HL-60 (cell line): ENCODE measurements at places on chromosomes 3 and 15.

GRCh38 chr3:194772241-194773000, 86.7 kb downstream of the FAM43A start:
- no peak for DNase-seq

- DNase-seq = no peak
Observed at GRCh38 chr15:70956201-70956995, 63.8 kb downstream of the LRRC49 start.

DNA sequence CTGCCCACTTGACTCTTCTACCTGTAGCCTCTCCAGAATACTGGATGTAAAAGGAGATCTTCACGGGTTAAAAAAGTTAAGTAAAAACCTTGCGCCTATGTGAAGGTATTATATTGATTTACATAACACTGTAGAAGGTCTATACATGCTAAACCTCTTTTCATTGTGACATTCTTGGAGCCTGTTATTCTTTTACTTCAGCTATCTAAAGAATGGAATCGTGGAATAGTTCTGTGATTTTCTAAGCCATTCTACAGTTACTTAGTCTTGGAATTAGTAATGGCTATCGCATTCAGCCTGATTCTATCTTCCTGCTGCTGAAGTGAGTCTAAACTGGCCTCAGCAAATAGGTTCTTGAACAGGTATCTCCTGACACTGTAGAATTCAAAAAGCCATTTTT, 430.0 kb upstream of the DPH6 start:
- DNase-seq = no peak

DNA sequence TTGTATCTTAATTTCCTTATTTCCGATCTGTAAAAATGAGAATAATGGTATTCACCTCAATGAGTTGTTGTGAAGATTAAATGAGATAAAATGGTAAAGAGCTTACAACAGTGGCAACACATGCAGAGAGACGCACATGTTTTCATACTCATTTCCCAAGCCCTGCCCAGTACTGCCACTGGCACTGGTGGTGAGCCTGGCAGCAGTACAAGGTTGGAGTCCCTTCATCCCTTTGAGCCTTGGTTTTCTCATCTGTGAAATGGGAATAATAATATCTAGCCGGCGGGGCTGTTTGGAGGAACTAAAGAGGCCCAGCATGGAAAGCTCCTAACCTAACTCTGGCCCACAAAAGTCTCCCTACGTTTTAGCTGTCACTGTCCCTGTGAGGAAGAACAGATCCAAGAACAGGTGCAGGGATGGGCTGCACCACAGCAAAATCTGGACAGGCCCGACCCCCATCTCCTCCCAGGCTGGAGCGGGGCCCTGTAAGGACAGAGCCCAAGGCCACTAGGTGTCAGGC, 866 bp upstream of the CD276 start:
- DNase-seq = no peak

GRCh38 chr3:46183330-46183729, 24.8 kb downstream of the CCR1 start:
- no peak for DNase-seq

GRCh38 chr3:196726788-196727675, 12.6 kb upstream of the PAK2 start:
- no peak for DNase-seq

- DNase-seq = no peak
Observed at GRCh38 chr3:38560284-38560683, 64.1 kb downstream of the EXOG start.

DNA sequence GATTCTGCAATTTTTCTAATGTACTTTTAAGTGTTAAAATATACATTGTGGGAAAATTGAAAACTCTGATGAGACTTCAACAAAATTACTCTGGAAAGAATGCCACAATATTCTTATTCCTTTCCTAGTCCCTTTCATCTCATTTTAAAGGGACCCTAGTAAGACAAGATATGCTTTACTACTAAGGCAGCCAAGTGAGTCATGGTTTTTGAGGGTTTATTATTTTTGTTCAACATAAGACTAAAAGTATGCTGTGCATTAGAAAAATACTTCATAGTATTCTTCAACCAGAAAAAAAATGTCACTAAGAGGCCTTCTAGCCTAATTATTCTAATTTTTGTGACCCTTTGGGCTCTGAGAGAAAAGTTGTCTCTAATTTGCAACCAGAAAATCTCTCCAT, 7.4 kb downstream of the IL12A start:
- no peak for DNase-seq

- DNase-seq = no peak
Observed at GRCh38 chr3:14505001-14505802, 34.9 kb downstream of the GRIP2 start.

GRCh38 chr3:172562871-172563865, 39.9 kb upstream of the TNFSF10 start:
- peak; percentile 34 for DNase-seq

DNA sequence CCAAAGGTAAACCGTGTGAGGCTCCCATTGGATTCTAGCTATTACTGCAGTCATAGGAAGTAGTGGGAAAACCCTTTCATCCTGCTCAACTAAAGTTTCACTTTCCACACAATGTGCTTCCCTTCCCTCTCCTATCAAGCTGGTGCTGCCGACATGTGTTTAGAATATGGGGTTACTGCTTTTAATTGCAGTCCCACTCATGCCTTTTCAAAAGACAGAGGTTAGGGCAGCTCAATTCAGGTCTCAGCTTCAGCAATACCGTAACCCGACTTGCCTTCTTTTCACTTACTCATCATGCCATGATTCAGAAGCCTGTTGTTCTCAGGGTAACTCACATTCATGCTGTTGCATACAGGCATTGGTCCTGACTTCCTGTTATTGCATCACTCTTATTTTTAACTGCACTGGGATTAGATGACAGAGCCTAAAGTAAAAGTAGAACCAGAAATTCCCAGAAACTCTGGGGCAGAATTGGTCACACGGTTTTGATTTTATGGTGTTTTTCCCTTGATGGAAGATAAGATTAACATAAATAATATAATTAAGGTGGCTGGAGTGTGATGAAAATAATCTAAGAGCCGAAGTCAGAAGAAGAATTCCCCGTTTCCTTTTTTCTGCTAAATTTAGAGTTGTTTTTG, 45.7 kb downstream of the C2CD4B start:
- peak; percentile 26 for DNase-seq

- DNase-seq = peak; percentile 40
Observed at GRCh38 chr3:163056874-163057497, 1560.4 kb downstream of the OTOL1 start.

- DNase-seq = no peak
Observed at GRCh38 chr15:39979606-39980005, 45.7 kb downstream of the EIF2AK4 start.

DNA sequence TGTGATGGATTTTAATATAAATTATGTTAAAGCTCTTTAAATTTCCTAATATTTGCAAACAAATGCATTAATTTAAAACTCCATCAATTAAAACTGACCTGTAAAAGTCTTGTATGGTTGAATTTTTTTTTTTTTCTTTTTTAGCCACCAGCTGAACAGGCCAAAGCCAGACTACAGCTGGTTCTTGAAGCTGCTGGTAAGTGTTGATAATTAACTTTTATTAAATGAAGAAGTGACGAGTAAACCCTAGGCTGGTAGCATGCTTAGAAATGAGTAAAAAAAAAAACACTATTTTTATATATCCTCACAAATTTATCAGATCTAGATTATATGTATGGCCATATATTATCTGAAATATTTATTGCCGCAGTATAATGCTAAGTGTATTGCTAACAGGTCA, 216.3 kb upstream of the MLF1 start:
- DNase-seq = no peak

DNA sequence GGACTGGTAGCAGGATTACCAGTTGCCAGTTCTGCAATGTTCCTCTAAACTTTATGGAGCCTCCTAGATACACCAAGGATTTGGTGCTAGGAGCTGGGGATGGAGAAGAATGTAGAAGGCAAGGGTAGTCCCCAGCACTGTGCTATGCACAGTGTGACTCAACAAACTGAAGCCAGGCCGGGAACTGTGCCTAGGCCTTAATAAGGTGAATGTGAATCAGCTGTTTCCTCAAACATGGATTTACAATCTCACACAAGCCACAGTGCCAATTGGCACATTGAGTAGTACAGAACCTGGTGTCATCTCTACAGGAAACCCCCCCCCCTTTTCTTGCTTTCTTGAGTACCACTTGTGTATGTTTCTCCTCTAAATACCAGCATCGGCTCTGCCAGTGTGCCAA, 32.5 kb downstream of the MRPS25 start:
- no peak for DNase-seq

- no peak for DNase-seq
Observed at GRCh38 chr3:104610730-104611652, 755.7 kb upstream of the ALCAM start.

- DNase-seq = peak; percentile 90
Observed at GRCh38 chr3:138174421-138175131, at the start of gene DBR1. Gene DBR1, minus strand, starts transcription at chr3:138174921. Its CDS starts 126 bp downstream, at chr3:138174795.

GRCh38 chr15:88036154-88036839, 220.2 kb downstream of the NTRK3 start:
- peak; percentile 2 for DNase-seq

- no peak for DNase-seq
Observed at GRCh38 chr3:165343185-165343584, 147.0 kb upstream of the SLITRK3 start.

DNA sequence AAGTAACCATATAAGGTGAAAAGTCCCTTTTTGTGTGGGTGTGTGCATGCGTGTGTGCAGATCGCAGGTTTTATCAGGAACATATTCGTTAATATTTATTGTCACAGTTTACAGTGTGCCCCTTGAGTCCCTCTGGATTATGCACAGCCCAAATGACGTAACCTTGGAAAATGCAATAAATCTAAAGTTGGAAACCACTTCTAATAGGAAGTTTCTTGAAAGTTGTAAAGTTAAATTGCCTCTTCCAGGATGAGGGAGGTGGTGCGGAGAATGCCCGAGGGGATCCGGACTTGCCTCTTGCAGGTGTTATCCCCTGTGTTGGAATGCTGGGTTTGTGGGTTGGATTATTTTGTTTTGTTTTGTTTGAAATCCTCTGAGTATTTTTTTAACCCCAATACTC, 143.3 kb downstream of the CMSS1 start:
- DNase-seq = no peak

DNA sequence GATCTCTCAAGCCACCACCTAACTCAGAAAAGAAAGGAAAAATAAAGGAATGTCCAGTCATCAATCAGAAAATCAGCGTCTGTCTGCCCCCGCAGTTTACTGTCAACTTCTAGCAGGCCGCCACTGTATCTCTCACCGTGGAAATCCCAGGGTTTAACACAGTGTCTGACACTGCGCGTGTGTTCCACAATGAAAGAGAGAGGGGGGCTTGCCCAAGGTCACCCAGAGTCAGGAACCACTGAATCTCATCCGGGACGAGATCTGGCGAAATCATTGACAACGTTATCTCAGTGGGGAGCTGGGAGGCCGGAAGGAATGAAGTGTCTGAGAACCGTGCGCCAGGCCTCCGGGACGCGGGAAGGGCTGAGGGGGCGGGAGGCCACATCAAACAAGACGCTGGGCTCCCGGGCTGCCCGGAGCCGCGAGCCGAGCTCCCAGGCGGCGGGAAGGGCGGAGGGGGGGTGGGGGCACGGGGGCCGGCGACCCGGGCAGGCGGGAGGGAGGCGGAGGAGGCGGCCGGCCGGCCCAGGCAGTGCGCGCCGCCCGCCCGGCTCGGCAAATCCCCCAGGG, 2.2 kb upstream of the HES1 start:
- peak; percentile 28 for DNase-seq

DNA sequence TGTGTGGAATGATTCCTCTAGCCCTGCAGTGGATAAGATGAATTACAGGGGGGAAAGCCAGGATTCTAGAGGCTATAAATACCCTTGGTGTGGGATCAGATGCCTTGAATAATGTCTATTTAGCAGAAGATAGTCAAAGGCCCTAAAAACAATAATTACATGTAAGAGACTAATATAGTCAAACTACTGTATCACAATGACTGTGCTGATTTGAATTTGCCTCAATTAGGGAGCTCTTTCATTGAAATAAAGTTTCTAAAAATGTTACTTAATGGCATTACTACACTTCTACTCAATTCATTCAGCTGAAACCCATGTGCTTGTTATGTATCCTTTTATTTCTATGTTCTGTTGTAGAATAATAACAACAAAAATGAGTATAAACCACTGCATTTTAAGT, 915.6 kb downstream of the TUSC7 start:
- DNase-seq = no peak

DNA sequence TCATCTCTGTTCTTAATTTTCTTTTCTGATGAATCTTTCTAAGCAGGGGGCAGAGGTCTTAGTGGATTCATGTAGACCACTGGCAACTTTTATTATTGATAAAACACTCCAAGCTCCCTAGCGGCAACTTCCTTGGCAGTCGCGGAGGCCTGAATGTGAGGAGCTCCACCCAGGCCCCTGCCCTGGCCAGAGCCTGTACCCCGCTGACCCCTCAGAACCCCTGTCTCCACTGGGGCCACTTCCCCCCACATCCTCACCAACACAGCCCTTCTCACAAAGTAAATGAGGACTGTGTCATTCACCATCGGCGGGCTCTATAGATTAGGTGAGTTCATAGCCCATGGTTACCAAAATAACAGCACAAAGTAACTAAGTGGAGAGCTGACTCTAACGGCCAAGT, 111.6 kb downstream of the TPRA1 start:
- DNase-seq = no peak

DNA sequence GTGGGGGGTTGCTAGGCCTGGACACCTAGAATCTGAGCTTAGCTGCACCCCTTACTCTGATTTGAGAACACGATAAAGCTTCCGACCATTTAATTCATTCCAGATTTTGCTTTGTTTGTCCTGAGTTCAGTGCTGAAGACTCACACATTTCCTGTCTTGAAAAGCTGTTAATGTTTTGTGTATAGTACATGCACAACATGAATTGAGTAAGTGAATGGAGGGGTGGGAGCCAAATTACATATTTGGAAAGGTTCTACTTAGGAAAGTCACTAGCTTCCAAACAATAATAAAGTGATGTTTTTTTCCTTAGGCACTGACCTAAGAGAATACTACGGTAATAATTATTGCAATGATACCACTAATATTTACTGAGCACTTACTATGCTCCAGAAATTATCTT, 955.2 kb upstream of the NR2F2 start:
- no peak for DNase-seq

- no peak for DNase-seq
Observed at GRCh38 chr3:9276761-9277370, 27.4 kb upstream of the SRGAP3 start.

DNA sequence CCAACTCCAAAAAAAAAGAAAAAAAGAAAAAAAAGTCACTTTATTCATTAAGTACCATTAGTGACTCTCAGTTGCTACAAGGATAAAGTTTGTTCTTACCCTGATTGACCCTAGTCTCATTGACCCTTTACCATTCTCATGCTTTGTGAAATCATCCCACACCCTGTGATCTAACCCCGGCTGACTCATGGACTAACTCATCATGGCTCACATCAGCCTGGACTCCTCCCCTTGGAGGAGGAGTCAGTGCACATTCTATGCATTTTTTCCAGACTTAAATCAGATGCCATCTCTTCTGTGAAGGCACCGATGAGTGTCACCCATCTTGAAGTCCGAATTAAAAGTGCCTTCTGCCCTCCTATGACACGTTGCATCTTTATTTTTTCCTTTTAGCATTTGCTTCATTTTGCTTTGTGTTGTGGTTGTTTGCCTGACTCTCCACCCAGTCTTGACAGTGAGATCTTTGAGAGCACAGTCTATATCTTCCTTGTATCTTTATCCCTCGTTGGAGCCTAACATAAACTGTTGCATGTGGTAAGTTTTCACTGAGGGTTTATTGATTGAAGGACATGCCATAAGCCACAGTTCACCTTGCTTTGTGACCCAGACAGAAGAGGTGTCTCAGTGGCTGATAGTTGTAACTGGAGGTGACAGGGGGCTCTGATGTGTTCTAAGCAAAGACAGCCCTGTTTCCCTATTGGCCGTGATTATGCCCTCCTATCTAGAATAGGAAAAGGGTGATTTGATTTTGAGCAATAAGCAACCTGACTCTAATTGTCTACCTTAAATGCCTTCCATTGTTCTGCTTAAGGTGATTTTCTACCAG, 72.1 kb downstream of the IL1RAP start:
- DNase-seq = peak; percentile 47
